ENCODE measurements at places on chromosomes 11 and 22. TPM values are rescaled to one million over a fixed set of nuclear protein-coding genes. Genes with fewer than 3 reads are reported as not detected.

Gene APOBEC3H
- total RNA-seq: 24.4 TPM

Gene OR5B21
- not detected for total RNA-seq

Gene ZNF195
- total RNA-seq: 30.9 TPM

Gene NNMT
- not detected for total RNA-seq

Gene MIOX
- 3.4 TPM for total RNA-seq

Gene VWA5A
- 14.2 TPM for total RNA-seq

Gene ELFN2
- 0.62 TPM for total RNA-seq

Gene FJX1
- total RNA-seq: 0.89 TPM

Gene C11orf21
- total RNA-seq: 16.6 TPM

Gene SULT4A1
- not detected for total RNA-seq

Gene NXPE2
- total RNA-seq: not detected

Gene FGF3
- total RNA-seq: not detected

Gene WNT7B
- total RNA-seq: not detected

Gene SERPIND1
- not detected for total RNA-seq

Gene ACR
- total RNA-seq: not detected

Gene OR52E1
- not detected for total RNA-seq

Gene LRRN4CL
- 0.38 TPM for total RNA-seq

Gene ANO5
- not detected for total RNA-seq

Gene MMP12
- total RNA-seq: not detected

Gene RASSF10
- not detected for total RNA-seq

Gene RAB36
- total RNA-seq: 0.14 TPM

Gene MUC5AC
- total RNA-seq: not detected

Gene JHY
- 6.0 TPM for total RNA-seq

Gene PNPLA3
- 0.25 TPM for total RNA-seq

Gene MCHR1
- total RNA-seq: not detected

Gene CYTH4
- 71.9 TPM for total RNA-seq

Gene TEX12
- 0.32 TPM for total RNA-seq

Gene LRRC55
- not detected for total RNA-seq

Gene EXT2
- total RNA-seq: 28.8 TPM

Gene RIC3
- total RNA-seq: 17.2 TPM

Gene SEPTIN5
- 1.8 TPM for total RNA-seq

Gene CRELD2
- total RNA-seq: 24.4 TPM

Gene PITPNM1
- 94.3 TPM for total RNA-seq

Gene BBOX1
- not detected for total RNA-seq

Gene PRR33
- total RNA-seq: not detected

Gene SUSD2
- total RNA-seq: 0.60 TPM

Gene ZNF143
- 29.1 TPM for total RNA-seq

Gene OR8A1
- total RNA-seq: not detected

Gene RFPL1
- total RNA-seq: not detected

Gene GALR3
- total RNA-seq: not detected

Gene KRTAP5-7
- not detected for total RNA-seq

Gene TPBGL
- 0.14 TPM for total RNA-seq

Gene TRIM34
- total RNA-seq: 10.7 TPM

Gene CREB3L1
- total RNA-seq: not detected

Gene CBX6
- 116 TPM for total RNA-seq

Gene MS4A15
- total RNA-seq: not detected

Gene TRIOBP
- 28.6 TPM for total RNA-seq

Gene APOL2
- total RNA-seq: 64.5 TPM

Gene SLC5A4
- not detected for total RNA-seq

Gene PPFIA1
- 40.4 TPM for total RNA-seq

Measured in activated T-cell treated with anti-CD3 and anti-CD28 coated beads, Interleukin-2, amount 50 U/mL, for 72 hours (primary cell).